ENCODE measurements at places on chromosomes 16 and 17.

DNA sequence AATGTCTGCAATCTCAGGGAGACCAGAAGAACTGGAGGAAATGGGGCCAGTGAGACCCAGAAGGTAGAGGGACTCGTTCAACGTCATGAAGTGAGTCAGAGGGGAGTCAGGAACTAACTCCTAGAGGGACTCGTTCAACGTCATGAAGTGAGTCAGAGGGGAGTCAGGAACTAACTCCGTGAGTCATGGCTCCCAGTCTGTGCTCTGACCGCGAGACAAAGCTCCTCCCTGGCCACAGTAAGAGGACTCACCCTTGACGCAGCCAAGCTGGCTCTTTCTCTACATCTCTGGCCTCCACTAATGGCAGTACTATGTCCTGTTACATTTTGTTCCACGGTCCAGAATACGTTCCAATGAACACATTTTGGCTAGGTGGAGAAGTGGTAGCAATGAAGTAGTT, 902.5 kb downstream of the KCNJ2 start:
- DNase-seq = no peak

GRCh38 chr16:71564335-71564967, 12.4 kb downstream of the TAT start:
- no peak for DNase-seq

DNA sequence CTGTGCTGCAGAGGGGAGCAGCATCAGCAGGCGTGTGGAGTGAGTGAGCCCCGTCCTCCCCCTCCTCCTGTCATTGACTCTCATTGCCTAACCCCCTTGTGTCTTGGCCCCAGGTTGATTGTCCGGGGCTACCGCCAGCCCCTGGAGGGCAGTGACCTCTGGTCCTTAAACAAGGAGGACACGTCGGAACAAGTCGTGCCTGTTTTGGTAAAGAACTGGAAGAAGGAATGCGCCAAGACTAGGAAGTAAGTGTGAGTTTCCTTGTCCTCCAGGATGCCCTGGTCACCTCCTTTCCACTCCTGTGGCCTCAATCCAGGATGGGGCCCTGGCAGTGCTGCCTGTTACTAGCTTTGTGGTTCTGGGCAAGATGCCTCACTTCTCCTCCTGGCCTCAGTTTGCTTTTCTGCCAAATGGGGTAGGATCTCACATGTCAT, 87.0 kb downstream of the ABCC1 start:
- DNase-seq = no peak

DNA sequence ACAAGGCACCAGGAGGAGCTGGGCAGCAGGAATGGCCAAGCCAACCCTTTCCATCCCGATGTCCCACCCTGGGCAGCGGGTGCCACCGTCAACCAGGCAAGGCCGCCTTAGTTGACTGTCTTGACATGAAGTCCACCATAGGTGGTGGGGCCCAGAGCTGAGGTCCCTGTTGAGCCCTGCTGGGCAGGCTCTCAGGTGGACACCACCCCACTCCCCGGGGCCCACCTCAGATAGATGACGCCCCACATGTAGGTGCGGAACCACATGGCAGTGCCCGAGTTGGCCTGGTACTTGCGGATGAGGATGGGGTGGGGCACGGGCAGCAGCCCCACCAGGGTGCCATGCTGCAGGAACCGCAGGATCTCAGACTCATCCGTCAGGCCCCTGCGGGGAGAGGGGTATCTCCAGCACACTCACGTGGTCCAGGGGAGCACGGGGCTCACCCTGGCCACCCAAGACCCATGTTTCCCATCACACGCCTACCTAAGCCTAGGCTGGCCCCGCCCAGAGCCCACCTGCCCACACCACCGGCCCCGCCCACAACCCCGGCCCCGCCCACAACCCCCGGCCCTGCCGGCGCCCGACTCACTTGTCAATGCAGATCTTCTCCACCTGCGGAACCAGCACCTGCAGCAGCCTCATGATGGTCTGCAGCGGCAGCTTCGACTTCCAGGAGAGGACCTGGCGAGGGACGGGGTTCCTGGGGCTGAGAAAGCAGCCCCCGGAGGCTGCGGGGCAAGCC, 16.2 kb downstream of the OTOP3 start:
- no peak for DNase-seq

GRCh38 chr16:86610779-86611524, 32.6 kb downstream of the FOXL1 start:
- DNase-seq = no peak

- DNase-seq = no peak
Measured at GRCh38 chr17:74815550-74816370, 39.6 kb upstream of the NAT9 start.

- no peak for DNase-seq
Measured at GRCh38 chr16:81212830-81213465, 25.5 kb upstream of the BCO1 start.

- peak; percentile 43 for DNase-seq
Measured at GRCh38 chr17:45431531-45432404, 902 bp downstream of the ARHGAP27 start.

GRCh38 chr16:88469615-88470395, 16.7 kb downstream of the ZFPM1 start:
- DNase-seq = no peak

GRCh38 chr16:16890964-16891363, 512.0 kb downstream of the NPIPA7 start:
- no peak for DNase-seq

DNA sequence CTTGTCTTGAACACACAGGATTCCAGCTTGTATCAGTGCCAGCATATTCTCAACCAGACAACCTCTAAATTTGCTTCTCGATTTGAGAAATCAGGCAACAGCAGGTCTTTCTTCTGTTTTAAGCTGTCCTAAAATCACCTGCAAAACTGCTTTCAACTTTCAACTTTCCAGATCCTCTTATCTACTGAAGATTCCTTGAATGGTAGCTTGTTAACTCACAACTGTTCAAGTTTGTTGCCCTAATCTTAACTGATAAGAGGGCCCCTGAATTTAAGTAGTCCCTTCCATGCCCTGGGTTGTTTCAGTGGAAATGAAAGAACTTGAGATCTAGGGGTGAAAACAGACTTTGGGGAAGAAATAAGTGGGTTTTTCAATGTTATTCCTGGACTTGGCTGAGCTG, 57.2 kb downstream of the CHD9 start:
- DNase-seq = no peak

GRCh38 chr17:38919316-38920078, 5.9 kb upstream of the LASP1NB start:
- no peak for DNase-seq

- no peak for DNase-seq
Measured at GRCh38 chr16:57143149-57143921, 42.5 kb downstream of the PSME3IP1 start.

DNA sequence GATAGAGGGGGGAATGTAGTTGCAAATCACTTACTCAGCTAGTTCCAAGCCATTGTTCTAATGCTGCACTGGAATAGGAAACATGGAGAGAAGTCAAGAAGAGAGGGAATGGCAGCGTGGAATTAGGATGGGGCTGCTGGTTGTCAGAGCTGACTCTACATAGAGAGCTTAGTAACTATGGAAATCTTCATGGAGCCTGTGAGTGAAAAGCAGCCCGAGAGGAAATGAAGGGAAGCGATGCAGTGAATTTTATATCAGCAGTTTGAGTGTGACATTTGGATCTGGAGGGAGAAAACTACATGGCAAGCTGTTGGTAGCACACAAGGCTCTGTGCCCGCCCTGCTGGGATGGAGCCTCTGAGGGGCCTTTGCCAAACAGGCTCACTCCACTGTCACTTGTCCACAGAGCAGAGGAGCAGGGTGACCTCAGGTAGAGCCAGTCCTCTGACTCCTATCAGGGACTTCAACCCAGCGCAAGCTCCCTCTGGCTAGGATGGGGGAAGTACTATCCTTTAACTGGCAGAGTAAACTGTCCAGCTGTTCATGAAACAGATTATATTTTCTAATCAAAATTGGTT, 27.9 kb upstream of the PMFBP1 start:
- no peak for DNase-seq

DNA sequence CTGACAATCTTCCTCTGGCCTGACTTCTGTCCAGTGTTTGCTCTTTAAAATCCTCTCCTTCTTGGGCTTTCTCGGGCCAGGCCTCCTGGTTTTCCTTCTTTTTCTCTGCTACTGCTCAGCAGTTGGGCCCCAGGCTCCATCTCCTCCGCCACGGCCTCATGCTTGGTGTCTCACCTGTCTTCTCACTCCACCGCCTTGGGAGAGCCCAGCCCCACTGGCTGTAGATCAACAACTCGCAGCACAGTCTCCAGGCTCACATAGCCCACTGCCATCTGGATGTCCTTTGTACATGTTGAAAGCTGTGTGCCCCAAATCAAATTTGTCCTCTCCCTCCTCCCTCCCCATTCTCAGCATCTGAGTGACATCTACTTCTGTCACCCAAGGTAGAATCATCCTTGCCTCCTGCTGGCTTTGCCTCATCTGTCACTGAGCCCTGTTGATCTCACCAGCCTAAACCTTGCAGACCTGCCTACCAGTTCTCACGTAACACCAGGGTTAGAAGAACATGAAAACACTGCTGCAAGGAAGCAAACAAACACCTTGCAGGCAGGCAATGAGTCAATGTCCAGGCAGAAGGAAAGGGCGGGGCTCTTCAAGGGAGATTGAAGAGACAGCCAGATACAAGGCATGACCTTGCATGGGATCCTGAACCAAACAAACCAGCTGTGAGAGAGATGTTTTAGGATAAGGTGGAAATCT, 103.2 kb upstream of the SMURF2 start:
- no peak for DNase-seq

- DNase-seq = no peak
Measured at GRCh38 chr16:29876594-29877249, 13.7 kb upstream of the CDIPT start.

- no peak for DNase-seq
Measured at GRCh38 chr17:46972346-46972745, 6.7 kb downstream of the RPRML start.

GRCh38 chr16:27235055-27235937, 32.0 kb downstream of the KDM8 start:
- peak; percentile 76 for DNase-seq

GRCh38 chr16:81263470-81264220, 25.2 kb downstream of the BCO1 start:
- no peak for DNase-seq

DNA sequence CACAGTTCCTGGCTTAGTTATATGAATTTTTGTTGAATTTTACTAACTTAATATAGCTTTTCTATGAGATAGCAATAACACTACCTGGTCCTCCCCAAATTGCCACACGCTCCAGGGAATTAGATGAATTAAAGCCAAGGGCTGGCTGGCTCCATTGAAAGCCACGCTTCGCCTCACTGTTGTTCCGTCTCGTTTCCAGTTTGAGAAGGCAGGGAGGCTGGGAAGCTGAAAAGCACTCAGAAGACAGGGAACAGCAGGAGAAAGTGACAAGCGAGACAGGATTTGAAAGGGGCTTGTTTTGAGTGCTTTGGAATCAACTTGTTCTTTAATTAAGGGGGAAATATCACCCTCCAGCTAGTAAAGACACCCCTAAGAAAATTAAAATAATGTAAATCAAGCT, 425.3 kb downstream of the CA10 start:
- DNase-seq = no peak

GRCh38 chr16:56298948-56299596, 107.8 kb downstream of the GNAO1 start:
- no peak for DNase-seq

- DNase-seq = no peak
Measured at GRCh38 chr17:61458421-61459141, 6.4 kb downstream of the TBX4 start.

- no peak for DNase-seq
Measured at GRCh38 chr17:81217491-81217890, 5.3 kb downstream of the CEP131 start.

- DNase-seq = no peak
Measured at GRCh38 chr17:31226950-31227349, 70.1 kb downstream of the OMG start.

- DNase-seq = no peak
Measured at GRCh38 chr17:39178536-39178935, 12.6 kb upstream of the ARL5C start.

DNA sequence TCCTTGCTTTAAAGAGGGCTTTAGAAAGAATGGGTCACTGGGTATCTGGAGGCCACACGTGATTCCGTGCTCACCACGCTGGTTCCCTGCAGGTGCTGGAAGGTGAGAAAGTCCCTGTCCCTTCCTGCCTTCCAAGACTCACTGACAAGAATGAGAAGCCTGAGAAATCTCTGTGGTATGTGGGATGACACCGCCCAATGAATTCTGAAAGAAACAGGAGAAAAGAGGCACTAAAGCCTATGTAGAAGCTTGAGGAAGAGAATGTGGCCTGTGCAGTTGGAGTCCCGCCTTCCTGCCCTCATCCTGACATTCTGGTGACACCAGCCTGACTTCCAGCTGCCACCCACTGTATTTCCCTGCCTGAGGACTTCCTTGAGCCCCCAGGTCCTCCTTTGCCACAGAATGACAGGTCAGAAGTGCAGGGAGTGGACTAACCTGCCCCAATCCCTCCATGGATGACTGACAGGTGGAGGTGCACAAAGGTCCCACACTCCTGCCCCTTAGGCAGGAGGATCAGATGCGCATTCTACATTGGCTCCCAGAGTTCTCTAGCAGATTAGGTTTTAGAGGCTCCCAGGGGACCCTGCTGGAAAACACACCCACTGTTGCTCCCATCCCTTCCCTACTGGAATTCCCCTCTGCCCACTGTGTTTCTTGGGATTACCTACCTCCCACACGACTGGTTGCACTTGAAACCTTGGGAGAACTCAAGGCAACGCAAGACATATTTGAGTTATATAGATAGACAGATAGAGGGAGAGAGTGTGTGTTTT, 38.6 kb upstream of the TENT4B start:
- no peak for DNase-seq

GRCh38 chr16:12620150-12620549, 183.5 kb downstream of the CPPED1 start:
- DNase-seq = no peak

GRCh38 chr16:88456356-88457292, 3.5 kb downstream of the ZFPM1 start:
- peak; percentile 81 for DNase-seq

- DNase-seq = peak; percentile 52
Measured at GRCh38 chr17:78258323-78259191, 27.1 kb downstream of the TMEM235 start.

GRCh38 chr17:60141111-60142018, 8.4 kb upstream of the CA4 start:
- DNase-seq = no peak

- no peak for DNase-seq
Measured at GRCh38 chr16:3518292-3518985, 17.6 kb downstream of the CLUAP1 start.

- DNase-seq = peak; percentile 42
Measured at GRCh38 chr17:75260641-75261335, 618 bp downstream of the GGA3 start.

- DNase-seq = no peak
Measured at GRCh38 chr17:47867813-47868533, 17.0 kb upstream of the SP6 start.

GRCh38 chr17:1122533-1123392, 57.0 kb downstream of the ABR start:
- peak; percentile 48 for DNase-seq

DNA sequence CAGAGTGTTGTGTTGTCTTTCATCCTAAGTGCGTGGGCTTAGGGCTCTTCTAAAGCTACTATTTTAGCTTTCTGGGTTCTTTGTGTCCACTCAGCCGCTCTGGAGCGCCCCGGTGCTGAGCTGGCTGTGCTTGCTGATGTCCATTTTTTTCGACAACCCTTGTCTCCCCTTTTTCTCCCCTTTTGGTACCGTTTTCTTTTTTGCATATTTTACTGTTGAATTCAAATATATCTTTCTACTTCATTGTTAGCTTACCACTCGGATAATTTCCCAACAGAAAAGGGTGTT, 1.2 kb downstream of the SRRM2 start:
- no peak for DNase-seq
